Dermis microvascular lymphatic vessel endothelial cell (primary cell): ENCODE measurements at places on chromosomes 5 and 9. TPM values are rescaled to one million over a fixed set of nuclear protein-coding genes. Genes with fewer than 3 reads are reported as not detected.

GRCh38 chr9:12954441-12954840 is 179.6 kb downstream of the LURAP1L start:
- no peak for DNase-seq

DNA sequence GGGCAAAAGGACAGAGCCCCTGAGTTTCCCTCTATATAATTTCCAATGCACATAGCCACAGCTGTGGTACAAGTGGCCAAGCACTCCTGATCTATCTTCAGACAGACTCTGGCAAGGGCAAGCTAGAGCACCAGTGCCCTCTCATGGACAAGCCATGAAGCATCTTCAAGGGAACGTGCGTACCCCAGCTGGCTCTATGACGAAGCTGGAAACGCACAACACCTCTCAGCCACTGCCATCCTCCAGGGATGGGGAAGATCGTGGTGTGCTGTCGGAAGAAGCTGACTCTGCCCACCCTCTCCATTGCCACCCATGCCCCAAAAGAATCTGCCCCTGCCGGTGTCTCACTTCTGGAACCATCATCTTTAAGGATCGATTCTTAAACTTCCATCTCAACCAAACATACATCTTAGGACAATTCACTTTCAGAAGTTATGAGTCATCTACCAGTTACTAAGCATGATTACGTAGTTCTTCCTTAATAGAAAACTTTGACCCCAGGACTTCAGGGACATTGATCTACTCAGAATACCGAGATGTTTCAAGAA is 482.9 kb downstream of the AGTPBP1 start:
- peak; percentile 17 for DNase-seq

- DNase-seq, result peak; percentile 88
These were observed 360.5 kb downstream of the BNC2 start for GRCh38 chr9:16509997-16510396.

DNA sequence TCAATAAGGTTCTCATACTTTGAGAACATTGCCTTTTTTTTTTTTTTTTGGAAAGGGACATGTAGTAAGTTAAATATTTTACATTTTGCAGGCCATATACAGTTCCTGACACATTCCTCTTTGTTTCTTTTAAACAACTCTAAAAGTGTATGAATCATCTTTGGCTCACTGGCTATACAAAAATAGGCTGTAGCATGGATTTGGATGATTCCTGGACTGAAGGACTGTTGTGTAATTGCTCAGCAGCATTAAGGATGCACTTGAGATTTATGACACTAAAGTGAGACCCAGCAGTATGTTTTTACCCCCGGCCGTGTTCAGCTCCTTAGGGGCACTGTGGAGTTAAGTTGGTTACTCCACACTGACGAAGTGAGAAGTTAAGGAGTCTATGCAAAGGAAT is 41.3 kb downstream of the VPS13A start:
- no peak for DNase-seq

- no peak for DNase-seq
These were observed 67.0 kb upstream of the SIMC1 start for GRCh38 chr5:176171171-176171760.

Gene LRRC14B
- total RNA-seq, result not detected in 2 replicates
